ENCODE measurements at places on chromosomes 13 and 19.
A peak's percentile ranks its signal among the peaks of the same experiment; 100 is the strongest.

DNA sequence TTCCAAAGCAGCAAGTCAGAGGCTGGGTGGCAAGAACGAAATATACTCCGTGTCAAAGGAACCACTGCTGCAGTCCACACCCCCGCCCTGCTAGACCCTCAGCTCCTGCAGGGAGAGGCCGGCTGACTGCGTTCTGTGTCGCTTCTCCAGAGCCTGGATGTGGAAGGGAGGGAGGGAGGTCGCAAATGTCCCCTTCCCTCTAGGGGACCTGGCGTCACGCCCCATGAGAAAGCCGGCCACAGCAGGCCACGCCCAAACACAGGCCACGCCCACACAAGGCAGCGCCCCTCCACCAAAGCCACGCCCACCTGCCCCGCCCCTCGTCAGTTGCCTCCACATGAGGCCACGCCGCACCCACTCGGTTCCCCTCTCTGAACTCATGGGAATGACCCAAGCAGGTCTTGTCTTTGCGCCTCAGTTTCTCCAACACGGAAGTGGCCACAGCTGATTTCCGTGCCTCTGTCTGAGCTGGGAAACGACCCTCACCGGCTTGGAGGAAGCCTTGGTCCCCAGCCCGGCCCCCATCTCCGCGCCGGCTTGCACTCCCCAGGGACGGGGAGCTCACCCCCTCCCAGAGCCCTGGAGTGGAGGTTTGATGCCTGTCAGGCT is 38.4 kb upstream of the TCF3 start:
- DNase-seq = peak; percentile 41

DNA sequence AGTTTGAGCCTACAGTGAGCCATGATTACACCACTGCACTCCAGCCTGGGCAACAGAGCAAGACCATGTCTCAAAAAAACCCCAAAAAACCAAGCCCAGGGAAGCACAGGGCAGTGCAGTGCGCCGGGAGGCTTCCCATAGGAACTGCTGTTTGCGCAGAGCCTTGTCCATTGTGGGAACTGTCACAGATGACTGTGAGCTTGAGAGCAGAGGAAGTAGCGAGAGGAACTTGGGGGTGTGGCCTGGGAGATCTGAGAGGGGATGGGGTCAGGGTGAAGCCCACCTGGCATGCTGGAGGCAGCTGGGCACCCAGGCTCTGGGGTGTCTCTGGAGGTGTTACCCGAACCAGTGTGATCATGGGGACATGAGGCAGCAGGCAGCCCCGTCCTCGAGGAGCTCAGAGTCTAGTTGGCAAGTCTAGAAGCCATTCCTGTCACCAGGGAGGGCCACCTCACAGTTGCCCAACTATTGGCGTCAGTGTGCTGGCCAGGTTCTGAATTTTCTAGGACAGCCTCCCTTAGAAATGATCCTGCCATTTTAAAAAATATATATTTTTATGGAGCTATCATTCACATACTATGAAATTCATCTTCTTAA is 10.4 kb downstream of the KDM4B start:
- no peak for DNase-seq

GRCh38 chr13:114328034-114328433 is 13.7 kb downstream of the CHAMP1 start:
- DNase-seq = no peak

DNA sequence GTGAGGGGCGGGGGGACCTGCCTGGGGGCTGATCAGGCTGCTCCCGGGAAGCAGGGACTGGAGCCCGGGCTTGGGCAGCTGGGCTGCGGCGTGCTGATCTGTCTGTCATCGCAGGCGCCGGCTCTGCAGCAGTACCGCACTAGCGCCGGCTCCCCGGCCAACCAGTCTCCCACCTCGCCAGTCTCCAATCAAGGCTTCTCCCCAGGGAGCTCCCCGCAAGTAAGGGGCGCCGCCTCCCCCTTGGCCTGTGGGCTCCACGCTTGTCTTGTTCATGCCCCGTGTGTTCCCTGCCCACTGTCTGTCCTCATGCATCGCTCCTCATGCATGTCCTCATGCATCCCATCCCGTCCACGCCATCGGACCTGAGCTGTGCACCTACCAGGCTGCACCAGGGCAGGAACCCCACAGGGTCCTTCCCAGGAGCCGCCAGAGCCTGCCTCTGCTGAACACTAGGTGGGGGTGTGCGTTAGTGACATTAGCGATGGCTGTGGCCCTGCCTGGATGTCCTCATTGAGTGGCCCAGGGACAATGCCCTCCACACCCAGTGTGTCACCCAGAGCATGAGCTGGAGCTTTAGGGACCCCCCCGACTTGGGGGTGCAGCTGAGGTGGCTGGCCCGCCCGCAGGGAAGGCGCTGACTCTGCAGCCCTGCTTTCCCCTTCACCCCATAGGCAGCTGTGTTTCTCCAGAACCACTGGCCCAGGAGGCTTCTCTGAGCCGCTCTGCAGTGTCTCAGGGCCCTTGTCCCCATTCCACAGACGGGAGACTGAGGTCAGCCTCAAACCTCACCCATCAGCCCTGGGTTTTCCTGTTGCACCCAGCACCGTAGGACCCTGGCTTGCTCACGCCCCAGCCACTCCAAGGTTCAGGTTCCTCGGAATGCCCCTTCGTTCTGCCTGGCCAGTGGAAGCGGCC is 19.5 kb downstream of the COMP start:
- DNase-seq = no peak

DNA sequence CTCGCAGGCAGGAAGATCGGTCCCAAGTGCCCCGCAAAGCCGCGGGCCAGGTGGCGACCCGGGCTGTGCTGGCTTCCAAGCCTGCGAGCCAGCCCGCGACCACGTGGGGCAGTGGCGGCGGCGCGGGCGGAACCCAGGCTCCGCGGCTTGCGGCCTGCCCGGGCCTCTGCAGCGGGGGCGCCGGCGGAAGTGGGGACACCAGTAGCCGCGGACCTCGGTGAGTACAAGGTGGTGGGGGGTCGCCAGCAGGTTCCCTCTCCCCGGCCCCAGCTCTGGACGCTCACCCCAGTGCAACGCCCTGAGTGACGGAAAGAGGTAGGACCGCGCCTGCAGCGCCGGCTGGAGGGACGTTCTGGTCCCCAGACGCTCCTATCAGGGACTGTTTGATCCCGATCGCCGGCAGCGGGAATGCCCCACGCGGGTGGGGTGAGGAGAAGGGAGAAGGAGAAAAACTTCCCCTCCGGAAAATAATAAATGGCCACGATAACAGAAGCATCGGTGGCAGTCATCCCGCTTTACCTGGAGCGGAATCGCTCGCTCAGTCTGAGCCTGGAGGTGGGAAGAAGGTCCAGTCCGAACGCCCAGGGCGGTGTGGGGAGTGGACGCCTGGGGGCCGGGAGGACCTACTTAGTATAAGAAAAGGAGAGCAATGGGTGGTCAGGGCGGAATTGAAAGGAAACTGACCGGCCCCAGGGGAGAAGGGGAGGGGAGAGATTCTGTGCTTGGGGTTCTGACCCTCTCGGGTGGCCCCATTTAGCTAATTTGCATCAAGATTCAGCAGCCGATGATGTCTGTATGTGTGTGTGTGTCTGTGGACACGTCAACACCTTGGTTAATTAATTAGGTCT is at the start of gene GEMIN7:
TSS of gene GEMIN7 (plus strand) at position 198 of the 848 bp plus-strand sequence. CDS start 10,855 bp downstream, outside the sequence.
- DNase-seq = peak; percentile 78

Measured in stimulated activated CD8-positive, alpha-beta memory T cell treated with anti-CD3 and anti-CD28 coated beads, Interleukin-15, amount 100 ng/mL, for 48 hours (primary cell).